ENCODE measurements at places on chromosomes 3 and 15. TPM values are rescaled to one million over a fixed set of nuclear protein-coding genes. Genes with fewer than 3 reads are reported as not detected.

TMEM207 gene
- total RNA-seq, result not detected

PDCD6IP gene
- 183 TPM for total RNA-seq

ISL2 gene
- 4.7 TPM for total RNA-seq

GHRL gene
- total RNA-seq, result 0.14 TPM

ZDHHC23 gene
- total RNA-seq, result 4.4 TPM

Measured in A549 treated with CORT108297 at 1 μM for 4 hours (cell line).